ENCODE measurements at places on chromosomes 4 and X.
A peak's percentile ranks its signal among the peaks of the same experiment; 100 is the strongest.

GRCh38 chrX:11753668-11754067 is 4.4 kb upstream of the MSL3 start:
- DNase-seq: no peak

DNA sequence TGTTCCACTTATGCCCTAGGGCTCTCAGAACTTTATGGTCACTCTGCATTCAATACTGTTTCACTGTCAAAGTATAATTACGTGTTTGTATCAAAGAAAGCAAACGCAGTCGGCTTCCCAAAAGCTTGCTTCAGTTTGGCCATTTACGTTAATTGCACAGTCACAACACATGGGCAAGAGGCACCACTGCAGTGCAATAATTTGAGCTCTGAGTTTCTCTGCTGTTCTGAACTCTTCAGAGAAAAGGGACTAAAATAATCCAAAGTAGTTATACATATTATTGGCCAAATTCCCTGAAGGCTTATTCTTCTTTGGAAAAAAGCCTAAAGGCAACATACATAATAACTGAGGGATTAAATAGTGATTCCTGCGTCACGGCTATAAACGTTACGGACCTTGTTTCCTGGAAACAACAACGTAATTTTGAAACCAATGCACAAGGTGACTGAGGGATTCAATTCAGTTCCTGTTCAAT is 51.3 kb downstream of the RNF150 start:
- no peak for DNase-seq

GRCh38 chr4:61750810-61751209 is 550.7 kb downstream of the ADGRL3 start:
- DNase-seq: no peak

DNA sequence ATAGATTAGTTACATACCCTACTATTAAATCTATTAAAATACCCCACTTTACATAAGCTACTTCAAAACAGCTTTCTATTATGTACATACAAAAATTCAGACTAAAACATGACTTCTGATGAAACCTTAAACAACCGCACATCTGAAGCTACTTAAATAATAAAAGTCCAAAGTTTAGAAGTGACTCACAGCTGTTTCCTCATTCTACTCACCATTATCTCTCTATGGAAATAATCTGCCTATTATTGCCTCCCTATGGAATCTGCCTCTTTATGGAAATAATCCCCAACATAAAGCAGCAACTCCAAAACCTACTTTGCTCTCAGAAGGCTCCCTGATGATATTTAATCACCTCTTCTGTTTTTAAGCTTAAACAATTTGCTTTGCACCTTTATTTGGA is 15.7 kb upstream of the BANK1 start:
- no peak for DNase-seq

- DNase-seq: peak; percentile 51
Measured at GRCh38 chr4:183348706-183349659, 26.8 kb upstream of the CLDN24 start.

DNA sequence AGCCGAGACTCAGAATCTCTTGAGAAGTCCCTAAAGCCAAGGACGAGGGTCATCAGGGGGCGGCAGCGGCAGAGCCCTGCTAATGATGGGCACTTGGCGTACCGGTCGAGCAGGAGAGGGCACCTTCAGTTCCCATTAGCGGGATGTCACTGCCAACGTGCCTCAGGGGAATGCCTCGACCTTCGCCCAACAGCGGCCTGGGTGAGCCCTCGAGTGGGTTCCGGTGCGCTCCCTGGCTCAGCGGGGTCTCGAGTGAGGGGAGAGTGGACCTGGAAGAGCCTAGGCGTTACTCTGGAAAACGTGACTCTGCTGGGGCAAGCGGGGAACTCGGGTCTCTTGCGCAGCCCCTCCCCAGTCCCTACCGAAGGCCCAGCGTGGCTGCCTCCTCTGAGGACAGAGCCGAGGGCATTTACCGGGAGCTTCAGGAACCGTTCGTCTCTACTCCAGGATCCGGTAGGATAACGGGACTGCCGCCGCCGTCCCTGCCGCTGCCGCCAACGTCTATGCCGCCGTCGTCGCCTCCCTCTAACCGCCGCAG is 36.9 kb downstream of the PGRMC1 start:
- DNase-seq: no peak

DNA sequence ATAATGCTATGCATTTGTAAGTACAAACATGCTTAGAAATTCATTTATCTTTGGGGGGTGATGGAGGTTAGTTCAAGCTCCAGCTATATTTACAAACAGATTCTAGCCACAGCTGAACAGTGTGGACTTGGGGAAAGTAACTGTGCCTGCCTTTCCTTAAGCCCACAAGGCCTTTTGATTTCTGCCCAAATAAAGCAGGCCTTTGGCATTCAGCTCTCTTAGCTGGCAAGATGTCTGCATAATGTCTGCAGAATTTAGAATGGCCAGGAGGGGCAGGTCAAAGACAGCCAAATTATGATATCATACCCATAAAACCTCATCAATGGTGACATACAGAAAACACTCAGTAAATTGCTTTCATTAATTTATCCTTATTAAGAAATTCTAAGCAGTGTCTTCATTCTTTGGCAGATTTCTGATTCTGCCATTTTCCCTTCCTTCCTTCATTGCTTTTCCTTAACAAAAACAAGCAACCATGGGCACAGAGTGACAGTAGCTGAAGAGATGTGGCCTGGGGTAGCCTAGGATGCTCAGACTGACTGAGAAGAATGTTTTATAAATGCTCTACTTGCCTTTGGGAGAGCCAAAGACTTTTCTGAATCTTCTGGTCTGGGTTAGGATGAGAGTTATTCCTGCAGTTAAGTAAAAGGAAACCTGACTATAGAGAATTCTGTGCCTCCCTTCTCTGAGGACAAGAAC is 538.7 kb upstream of the NR3C2 start:
- DNase-seq: no peak

DNA sequence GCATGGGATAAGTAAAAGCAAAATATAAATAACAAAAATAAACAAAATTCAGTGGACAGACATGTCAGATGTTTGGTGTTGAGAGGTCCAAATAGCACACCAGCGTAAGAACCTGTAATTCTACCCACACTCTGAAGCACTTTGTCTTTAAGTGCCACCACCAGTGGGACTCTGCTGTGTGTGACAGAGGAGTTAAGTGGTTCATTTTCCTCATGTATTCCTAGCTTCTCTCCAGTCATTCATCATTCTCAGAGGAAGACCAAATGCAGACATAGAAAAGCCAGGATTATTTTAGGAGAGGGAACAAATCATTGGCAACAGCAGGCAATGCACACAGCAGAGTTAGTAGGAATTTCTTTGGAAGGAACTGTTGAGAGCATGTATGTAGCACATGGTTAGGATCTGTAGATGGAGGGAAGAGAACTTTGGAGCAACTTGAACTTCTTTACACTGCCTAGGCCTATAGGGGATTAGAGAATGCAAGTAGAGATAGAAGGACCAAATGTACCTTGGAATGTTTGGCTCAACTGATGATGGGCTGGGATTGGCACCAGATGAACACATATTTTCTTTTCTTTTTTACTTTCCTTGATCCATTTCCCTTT is 43.0 kb upstream of the ARHGAP24 start:
- DNase-seq: no peak

Measured in activated T-cell treated with anti-CD3 and anti-CD28 coated beads, Interleukin-2, amount 50 U/mL, for 48 hours (primary cell).